ENCODE measurements at places on chromosomes 6 and 20.

DNA sequence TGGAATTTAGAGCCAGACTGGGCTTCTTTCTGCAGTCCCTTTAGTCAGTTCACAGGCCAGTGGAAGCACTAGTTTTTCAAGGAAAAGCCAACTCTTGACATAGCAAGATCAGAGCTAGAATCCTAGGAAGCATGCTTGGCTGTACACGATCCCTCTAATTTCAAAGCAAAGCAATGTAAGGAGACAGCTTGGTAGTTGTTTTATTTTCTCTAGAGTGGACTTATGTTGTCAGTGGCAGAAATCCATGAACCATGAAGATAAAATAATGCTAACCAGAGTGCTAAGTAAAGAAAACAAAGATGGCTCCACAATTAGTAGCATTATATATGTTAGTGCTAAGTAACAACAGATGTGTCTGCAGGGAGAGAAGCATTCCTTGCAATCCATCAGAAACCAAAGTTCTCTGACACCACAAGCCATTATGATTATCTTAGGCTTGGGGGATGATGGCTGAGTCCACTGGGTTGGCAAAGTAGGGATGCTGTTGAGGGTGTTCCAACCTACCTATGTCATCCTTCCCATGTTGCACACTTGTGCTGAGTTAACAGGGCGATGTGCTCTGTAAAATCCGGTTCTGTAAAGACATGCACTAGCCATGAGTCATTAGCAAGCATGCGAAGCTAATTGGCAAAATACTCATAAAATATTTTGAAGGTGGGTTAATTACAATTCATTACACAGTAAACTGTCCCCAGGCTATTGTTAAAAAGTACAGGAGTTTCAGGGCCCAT lies 115.2 kb downstream of the BMP2 start:
- DNase-seq = peak; percentile 84

GRCh38 chr6:20998748-20999448 lies 464.6 kb downstream of the CDKAL1 start:
- DNase-seq = no peak

- no peak for DNase-seq
These were observed 2.0 kb downstream of the MMP9 start for GRCh38 chr20:46010491-46011391.

- peak; percentile 87 for DNase-seq
These were observed 16.5 kb downstream of the GTF2H5 start for GRCh38 chr6:158184608-158185007.

DNA sequence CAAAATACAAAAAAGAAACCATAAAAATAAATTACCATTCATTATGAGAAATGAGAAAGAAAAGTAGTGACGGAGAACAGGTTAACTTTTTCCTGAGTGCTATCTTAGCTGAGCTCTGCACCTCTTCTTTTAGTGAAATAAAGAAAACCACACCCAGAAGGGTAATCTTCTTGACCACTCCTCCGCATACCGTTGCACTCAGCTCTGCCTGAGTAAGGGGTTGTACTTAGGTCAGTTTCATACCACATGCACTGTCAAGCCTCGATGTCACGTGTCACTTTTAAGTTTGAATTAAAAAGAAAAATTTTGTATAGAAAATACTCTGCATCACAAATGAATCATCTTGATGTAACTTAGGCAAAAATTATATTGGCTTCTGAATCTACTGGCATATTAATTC lies 2.8 kb downstream of the EZR start:
- no peak for DNase-seq

DNA sequence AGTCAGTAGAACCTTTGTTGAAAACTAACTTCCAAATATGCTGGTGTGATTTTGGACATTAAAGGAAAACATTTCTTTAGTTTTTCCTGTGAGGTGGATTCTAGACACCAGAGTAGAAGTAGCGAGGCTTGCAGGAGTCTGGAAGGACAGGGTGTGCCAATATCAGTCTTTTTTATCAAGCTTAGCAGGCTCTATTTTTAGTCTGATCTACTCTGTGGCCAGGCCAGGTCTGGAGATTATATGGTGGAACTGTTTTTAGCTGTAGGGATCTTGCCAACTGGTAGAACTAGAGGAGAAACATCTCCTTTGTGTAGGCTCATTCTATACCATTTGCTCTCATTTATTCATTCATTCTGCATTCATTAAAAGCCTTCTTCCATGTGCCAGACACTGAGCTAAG lies 42.7 kb downstream of the LRP11 start:
- DNase-seq = no peak

GRCh38 chr20:10730629-10731183 lies 56.9 kb upstream of the JAG1 start:
- no peak for DNase-seq

GRCh38 chr6:27608916-27609883 lies 136.3 kb upstream of the ZNF184 start:
- DNase-seq = peak; percentile 49

- no peak for DNase-seq
These were observed 122.1 kb upstream of the SPACA1 start for GRCh38 chr6:87925373-87926060.

DNA sequence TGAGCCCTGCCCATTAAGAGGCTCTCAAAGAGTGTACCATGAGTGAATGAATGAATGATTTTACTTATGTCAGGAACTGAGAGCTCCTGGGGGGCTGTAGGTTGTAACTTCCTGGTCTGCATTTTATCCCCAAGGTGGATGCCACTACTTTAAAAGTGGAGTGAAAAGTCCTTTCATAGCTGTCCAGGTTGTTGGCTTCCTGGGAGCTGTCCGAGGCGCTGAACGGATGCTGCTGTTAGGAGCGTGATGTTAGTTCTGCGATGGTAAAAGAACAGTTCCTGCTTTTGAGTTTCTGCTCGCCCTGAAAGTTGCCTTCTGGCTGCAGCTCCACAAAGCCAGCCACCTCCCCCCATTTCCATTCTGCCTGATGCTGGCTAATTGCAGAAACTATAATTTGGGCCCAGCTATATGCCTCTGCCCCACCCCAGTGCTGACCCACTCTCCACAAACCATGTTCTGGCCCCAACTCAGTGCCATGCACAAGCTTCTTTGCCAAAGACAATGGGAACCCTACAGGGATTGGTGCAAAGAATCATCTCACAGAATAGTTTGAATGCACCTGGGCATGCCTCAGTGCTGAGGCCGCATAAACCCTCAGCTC lies 330.9 kb upstream of the CDH4 start:
- DNase-seq = peak; percentile 55

DNA sequence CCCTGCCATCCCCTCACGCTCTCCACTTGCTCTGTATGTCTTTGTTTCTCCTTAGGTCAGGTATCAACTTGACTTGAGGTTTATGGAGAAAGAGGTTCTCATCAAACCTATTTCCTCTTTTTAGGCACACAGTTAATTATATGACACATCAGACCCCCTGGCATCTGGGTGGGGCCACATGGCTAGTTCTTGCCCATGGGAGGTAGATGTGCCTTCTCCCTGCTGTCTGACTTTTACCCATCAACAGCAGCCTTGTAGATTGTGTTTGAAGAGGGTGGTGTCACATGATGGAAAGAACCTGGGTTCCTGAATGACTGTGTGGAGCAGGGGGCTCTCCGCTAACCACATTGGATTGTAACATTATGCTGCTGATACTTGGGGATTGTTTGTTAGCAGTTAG lies 7.2 kb upstream of the UQCC2 start:
- DNase-seq = no peak

DNA sequence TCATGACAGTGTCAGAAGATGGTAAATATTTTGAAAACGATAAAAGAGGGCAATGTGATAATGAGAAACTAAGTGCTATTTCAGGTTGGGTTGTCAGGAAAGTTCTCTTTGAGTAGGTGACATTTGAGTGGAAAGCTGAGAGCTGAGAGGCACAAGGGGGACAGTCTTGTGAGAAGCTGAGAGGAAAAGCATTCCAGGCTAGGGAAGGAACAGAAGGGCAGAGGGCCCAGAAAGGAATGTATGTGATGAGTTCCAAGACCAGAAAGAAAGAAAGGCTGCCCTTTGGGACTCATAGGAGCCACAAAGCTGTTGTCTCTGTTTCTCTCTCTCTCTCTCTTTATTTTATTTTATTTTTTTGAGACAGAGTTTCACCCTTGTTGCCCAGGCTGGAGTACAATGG lies 7.6 kb upstream of the RNF182 start:
- no peak for DNase-seq

DNA sequence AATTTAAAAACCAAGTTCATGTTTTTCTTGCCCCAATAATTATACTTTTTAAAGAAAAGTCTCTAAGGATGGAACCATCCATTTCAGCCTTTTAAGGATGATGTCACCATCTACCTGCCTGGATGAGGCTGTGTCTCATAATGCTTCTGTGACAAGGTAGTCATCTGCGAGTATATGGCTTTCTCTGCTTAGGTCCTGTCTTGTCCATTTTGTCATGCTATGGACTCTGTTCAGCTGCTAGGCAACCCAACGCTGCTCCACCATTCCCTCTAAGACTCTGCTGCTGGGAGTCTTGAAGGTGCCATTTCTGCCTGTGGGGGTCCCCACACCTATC lies 459.8 kb upstream of the RUNX2 start:
- no peak for DNase-seq

GRCh38 chr6:113433335-113433991 lies 423.7 kb upstream of the MARCKS start:
- peak; percentile 85 for DNase-seq

DNA sequence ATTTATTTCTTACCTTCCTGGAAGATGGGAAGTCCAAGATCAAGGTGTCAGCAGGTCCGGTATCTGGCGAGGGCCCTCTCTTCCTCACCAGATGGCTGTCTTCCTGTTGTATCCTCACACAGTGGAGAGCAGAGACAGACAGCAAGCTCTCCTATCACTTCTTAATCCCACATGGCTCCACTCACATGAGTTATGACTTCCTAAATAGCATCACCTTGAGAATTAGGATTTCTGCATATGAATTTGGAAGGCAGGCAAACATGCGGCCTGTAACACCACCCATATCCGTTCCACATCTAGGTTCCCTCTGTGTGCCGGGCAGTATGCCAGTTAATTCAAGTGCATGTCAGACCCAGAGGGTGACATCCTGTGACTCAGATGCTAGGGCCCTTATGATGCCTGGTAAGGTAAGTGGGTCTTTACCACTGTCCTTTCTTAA lies 2.1 kb downstream of the RAET1E start:
- DNase-seq = peak; percentile 81

- peak; percentile 36 for DNase-seq
These were observed 478.6 kb upstream of the JARID2 start for GRCh38 chr6:14767226-14767625.

GRCh38 chr6:138205437-138206094 lies 12.7 kb downstream of the PBOV1 start:
- no peak for DNase-seq

DNA sequence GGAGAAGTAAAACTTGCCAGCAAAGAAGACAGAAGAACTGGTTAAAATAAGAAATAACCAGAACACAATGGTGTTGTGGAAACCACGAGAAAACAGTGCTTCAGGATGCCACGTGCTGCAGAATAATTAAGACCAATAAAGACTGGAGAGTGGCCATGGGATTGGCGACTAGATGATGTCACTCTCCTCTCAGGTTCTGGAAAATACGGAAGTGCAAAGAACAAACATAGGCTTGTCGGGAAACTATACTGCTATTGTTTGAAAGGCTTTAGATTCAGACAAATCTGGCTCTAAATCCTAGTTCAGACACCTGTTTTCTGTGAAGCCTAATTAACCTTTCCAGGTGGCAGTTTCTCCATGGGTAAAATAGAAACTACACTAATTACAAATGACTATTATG lies 138.4 kb upstream of the STXBP5 start:
- no peak for DNase-seq

DNA sequence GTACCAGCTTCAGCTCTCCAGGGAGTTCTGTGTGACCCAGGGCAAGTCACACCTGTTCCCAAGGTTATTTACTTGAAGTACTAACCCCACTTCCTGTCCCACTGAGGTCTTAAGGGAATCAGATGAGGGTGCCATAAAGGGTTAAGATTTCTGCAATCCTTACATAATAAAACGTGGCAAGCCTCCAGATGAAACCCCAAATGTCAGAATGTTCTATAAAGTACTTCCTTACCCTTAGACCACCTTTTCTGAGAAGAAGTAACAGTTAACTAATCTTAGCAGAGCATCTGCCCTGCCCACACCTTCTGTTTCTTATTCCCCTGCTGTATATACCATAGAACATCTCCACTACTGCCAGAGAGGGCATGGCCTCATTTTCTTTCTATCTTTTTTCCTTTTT lies 6.0 kb upstream of the AVP start:
- no peak for DNase-seq

DNA sequence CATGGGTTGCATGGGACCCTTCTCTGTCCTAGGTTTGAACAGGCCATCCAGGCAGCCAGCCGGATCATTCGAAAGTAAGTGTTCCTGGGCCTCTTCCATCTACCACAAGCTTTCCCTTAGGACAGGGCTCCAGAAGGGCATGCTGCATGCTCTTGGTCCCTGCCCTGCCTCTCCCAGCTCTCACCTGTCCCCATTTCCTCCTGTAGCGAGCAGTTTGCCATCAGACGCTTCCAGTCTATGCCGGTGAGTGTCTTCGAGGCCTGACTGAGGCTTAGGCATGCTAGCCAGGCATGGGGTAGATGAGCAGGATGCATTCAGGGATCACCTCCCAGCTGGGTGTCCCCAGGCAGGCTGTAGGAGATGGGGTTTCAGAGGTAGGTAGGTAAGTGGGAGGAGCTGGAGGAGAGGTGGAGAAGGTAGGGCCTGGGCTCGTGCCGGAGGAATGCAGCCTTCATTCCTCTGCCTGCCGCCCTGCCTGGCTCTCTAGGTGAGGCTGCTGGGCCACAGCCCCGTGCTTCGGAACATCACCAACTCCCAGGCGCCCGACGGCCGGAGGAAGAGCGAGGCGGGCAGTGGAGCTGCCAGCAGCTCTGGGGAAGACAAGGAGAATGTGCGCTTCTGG lies 4.3 kb downstream of the CDC25B start:
- no peak for DNase-seq

DNA sequence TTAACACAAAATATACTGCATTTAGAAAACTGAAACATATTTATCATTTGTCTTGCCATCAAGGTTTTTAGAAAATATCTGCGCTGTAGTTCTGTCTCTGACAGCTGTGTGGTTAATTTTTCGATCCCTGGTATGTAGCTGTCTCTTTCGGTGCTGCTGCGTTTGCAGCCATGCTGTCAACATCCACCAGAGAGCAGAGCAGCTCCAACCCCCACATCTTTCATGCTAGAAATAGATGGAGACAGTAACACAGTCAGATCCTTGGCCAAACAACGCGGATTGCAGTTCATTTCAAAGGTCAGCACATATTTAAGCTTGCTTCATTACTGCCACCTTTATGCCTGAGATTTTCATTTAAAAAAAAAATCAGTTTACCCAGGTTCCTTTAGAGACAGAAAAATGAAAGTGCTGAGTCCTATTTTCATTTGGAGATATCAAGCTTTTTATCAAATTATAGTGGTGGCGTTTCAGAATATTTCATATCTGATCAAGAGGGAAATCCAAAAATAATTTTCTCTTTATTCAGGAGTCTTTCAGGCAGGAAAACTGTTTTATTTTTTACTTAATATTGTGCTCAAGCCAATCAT lies 157.7 kb upstream of the MMS22L start:
- DNase-seq = peak; percentile 47

DNA sequence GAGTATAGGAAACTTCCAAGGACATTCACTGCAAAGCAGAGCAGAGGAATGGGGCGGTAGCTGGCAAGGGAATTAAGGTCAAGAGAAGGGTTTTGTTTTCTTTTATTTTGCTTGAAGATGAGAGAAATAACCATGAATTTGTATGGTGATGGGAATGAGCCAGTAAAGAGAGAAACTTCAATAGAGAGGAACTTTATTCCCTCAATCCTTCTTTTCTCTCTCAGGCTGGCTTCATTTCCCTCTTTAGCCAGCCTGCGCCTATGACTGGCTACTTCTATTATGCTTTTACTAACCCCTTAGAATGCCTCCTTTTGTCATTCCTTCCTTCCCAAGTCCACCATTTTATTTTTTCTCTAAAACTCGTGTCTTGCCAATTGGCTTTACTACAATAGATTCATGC lies 101.4 kb upstream of the CEP85L start:
- DNase-seq = no peak

GRCh38 chr6:2990248-2990931 lies 9.3 kb upstream of the NQO2 start:
- peak; percentile 56 for DNase-seq
